ENCODE measurements at places on chromosomes 3 and 15.

GRCh38 chr3:186213946-186214345 lies 105.1 kb upstream of the ETV5 start:
- DNase-seq: no peak

- DNase-seq: no peak
Measured at GRCh38 chr3:137205394-137206045, 247.7 kb downstream of the IL20RB start.

DNA sequence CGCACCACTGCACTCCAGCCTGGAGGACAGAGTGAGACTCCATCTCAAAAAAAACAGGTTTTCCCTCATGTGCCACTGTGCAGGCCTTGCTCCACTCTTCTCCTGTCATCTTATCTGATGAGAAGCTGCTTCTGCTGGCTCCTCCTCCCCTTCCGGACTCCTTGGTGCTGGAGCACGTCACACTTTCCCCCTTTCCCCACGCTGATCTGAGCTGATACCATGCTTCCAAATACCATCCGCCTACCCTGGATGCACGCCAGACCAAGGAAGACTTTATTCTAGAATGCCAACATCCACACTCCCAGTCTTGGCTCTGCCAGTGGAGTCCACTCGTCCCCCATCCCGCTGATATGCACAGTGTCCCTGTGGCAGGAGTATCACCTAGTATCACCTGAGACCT lies 31.3 kb downstream of the HOMER2 start:
- DNase-seq: no peak

GRCh38 chr3:14434126-14434497 lies 31.7 kb downstream of the SLC6A6 start:
- DNase-seq: no peak

DNA sequence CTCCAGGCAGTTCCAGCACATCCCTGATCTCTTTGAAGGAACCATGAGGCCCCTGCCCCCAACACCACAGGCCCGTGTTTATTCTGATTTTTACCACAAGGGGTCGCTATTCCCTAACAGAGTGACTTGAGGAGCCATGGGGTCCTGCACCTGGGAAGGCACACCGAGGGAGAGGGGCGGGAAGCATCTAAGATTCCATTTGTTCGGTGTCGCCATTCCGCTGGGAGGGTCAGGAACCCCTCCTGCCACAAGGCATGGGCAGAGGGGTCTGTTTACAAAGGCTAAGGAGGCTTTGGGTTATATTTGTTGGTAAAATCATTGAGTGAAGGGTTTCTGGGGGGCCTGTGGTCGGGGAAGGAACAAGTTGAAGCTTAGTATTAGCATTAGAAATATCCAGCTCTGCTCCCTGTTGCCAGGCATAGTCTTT lies 77.1 kb downstream of the WDR76 start:
- no peak for DNase-seq

DNA sequence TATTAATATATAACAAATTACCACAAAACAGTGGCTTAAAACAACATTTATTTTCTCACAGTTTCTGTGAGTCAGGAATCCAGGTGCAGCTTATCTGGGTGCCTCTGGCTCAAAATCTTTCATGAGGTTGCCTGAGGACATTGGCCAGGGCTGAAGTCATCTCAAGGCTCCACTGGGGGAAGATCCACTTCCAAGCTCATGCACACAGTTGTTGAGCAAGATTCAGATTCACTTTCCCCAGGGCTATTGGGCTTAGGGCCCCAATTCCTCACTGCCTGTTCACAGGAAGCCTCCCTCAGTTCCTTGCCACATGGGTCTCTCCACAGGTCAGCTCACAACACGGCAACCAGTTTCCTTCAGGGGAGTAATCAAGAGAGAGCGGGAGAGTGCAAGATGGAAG lies 35.0 kb downstream of the RFTN1 start:
- DNase-seq: no peak

DNA sequence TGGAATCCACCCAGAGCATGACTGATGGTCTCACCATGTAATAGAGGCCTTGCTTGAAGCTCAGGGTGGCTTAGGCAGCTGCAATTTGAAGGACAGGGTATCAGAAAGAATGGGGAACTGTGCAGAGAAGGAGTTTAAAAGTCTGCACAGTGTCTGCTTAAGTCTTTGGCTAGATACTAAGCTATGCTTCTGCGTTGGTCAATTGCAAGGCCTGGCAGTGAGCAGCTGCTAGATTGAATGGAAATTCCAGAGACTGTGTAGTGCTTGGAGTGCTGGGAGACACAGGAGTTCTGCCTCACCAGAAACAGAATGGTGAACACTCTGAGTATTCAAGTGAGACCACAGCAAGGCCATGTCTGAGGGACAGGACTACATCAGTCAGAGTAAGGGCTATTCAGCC lies 17.3 kb upstream of the ATP10A start:
- no peak for DNase-seq

DNA sequence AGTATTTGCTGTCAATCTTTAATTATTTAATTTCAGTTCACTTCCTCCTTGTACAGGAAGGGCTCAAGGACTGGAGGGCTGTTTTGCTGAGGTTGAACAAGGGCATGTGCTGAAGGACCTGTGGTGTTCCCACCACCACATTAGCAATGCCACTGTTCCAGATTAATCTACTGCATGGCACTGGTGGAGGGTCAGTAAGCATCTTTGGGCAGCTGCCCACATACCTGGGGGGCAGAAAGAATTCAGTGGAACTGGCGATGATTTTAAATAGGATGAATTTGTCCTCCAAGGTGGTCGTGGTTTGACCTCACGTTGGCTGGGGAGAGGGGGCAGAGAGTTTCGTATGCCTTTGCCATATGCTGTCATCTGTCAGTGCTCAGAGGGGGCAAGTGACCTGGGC lies 244.8 kb downstream of the TLE3 start:
- no peak for DNase-seq

GRCh38 chr15:75327005-75327404 lies 8.9 kb upstream of the COMMD4 start:
- no peak for DNase-seq

DNA sequence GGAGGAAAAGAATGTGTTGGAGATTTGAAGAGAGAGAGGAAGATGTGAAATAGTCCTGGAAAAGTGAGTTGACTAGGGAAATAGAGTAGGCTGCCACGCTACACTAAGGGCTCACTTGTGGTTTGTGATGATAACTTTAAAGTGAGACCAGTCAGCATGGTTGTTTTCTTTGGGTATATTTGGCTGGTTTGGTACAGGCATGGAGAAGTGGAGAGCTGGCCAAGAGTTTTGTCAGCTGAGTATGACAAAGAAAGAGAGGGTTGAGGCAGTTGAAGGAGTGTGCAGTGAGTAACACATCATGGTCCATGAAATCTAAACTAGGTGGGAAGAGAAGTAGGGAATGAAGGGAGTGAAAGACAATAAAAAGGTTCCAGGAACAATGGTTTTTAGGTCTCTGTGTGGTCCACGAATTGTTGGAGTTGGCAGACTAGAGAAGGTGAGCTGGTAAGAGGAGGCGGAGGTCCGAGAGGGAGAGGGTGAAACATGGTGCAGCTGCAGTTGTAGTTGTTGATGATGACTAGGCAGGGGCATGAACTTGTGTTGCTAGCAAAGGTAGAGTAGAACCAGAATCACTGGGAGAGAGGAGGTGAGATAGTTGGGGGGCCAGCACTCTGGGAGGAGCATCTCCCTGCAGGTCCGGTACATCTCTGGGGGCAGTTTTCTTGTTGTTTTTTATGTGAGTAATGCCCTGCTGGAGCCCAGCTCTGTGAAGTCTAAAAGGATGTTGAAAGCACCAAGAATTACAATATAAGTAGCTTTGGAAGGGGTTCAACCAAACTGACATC lies 21.0 kb downstream of the ZNF80 start:
- DNase-seq: no peak

- DNase-seq: no peak
Measured at GRCh38 chr3:185823078-185824044, 1.5 kb downstream of the IGF2BP2 start.

GRCh38 chr3:129732200-129732876 lies 125.9 kb upstream of the PLXND1 start:
- no peak for DNase-seq

DNA sequence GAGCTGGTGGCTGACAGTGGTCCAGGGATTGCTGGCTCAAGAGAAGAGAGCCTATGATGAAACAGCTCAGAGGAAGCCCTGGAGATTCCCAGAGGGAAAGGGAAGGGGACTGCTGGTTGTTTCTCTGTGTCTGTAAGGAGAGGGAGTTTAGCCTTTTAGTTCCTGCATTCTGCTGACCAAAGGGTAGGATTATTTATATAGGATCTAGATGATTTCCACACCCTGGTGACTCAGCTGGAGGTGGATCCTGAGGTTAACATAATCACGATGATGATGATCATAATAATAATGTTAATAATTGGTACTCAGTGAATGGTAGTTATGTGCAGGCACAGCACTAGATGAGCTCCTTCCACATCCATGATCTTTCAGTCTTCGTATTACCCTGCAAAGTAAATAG lies 144.9 kb downstream of the EPHB1 start:
- no peak for DNase-seq

- DNase-seq: no peak
Measured at GRCh38 chr3:132417695-132418411, 551 bp downstream of the DNAJC13 start.

DNA sequence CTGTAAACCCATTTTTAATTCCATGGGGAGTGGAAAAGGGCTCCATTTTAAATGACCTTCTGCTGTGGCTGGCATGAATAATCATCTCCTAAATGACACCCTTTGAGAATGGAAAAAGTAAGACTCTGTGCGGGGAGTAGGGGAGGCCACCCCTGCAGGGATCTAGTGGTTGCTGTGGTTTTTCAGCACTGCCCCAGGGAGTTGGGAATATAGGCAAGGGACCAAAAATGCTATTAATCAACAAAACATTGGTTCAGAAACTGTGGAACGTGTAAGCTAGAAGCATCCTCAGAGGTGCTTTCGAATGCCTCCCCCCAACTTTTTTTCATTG lies 30.1 kb upstream of the ADAMTS7 start:
- DNase-seq: no peak

DNA sequence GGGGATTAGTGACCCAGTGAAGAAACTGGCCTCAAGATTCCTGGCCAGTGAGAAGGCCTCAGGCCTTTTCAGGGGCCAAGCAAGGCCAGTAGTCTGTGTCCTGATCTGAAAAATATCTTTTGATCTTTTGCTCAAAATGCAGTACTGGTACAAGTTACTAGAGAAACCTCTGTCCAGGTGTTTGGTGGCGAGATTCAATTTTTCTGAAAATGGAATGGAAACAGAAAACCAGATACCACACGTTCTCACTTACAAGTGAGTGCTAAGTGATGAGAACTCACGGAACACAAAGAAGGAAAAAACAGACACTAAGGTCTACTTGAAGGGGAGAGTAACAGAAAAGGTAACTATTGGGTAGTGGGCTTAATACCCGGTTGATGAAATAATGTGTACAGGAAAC lies 463.4 kb downstream of the ZIC1 start:
- DNase-seq: no peak

- no peak for DNase-seq
Measured at GRCh38 chr15:87907676-87908446, 348.7 kb downstream of the NTRK3 start.

DNA sequence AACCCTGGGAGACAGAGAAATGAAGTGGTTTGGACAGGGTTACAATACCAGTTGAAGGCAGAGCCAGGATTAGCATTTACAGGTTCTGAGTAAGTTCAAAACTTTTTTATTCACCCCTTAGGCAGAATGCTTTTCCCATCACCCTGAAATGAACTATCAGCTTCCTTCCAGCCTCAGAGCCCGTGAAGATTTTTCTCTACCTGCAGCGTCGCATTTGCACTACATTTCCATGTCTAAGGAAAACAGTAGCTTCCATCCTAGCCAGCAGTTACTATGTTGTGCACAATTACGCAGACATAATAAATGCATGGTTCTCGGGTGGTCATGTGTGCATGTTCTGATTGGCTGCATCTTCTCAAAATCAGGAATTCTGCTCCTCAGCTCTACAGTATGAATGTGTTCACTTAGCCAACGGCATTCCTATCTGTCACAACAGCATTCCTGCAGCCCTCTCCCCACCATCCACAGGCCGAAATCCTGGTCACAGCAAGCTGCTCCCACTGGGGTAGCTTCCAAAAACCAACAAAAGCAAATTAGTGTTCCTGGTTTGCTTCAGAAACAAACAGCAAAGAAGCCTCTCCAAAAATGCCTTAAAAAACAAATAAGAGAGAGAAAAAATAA lies 510.8 kb upstream of the SEMA6D start:
- no peak for DNase-seq

DNA sequence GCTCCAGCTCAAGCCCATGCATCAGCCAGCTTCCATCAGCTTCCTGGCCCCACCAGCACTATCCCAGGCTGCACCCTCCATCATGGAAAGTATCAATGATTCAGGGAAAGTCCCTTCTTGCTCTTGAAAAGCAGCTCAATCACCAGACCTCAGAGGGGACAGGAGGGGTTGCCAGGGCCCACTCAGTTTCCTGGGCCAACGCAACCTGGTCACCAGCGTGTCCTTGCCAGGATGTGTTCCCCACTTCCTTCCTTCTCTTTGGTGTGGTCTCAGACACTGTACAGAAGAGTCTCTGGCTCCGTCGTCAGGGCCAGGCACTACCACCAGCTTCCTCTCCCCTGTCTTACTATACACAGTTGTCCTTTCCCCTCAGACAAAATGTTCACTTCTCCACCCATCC lies 3.0 kb downstream of the HDC start:
- DNase-seq: no peak

DNA sequence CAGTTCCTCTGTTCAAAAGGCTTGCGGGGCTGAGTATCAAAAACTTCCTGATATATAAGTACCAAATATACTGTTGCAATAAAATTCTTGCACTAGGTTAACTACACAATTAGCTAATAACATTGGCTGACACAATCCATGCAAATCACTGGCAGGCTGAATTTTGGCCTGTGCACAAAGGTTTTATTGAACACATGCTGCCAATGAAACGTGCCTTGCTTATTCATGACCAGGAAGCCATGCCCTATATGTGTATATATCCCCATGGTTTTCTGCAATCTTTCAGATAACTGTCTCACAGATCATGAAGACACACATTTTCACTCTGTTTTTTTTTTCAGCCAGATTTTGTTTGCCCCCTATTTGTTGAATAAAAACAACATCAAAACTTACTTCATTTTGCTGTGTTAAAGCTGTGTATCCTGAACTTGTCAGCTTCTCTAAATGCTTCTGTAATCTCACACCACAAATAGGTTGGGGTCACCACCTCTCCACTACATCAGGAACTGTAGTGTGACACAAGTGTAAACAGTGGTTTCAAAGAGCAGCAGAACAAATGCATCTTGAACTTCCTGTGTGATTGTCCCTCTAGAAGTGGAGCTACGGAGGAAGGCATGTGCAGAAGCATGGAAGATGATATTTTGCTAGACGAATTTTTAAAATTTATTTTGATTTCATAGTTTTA lies 920.7 kb upstream of the NR2F2 start:
- DNase-seq: no peak

- DNase-seq: no peak
Measured at GRCh38 chr3:167304077-167304476, 76.0 kb downstream of the ZBBX start.

DNA sequence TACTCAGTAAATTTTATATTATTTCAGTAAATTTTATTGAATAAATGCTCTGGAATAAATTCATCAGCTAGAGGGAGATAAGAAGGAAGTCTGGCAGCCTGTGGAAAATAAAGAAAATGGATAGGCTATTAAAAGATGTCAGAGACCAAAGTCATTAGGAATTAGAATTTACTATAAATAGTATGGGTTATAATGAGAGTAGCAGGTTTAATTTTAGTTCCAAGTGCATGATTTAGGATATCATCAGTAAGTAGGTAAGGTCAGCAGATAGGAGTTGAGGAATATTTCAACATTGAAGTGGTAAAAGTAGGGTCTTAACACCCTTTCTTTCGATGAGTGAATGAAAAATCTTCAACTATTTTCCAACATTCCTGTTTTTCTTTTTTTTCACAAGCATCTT lies 64.6 kb downstream of the SNRPN start:
- no peak for DNase-seq

GRCh38 chr3:52385157-52385556 lies 59.7 kb downstream of the SEMA3G start:
- no peak for DNase-seq

GRCh38 chr3:67981077-67981476 lies 326.7 kb upstream of the SUCLG2 start:
- DNase-seq: no peak
